ENCODE measurements at places on chromosomes 1 and 21.

DNA sequence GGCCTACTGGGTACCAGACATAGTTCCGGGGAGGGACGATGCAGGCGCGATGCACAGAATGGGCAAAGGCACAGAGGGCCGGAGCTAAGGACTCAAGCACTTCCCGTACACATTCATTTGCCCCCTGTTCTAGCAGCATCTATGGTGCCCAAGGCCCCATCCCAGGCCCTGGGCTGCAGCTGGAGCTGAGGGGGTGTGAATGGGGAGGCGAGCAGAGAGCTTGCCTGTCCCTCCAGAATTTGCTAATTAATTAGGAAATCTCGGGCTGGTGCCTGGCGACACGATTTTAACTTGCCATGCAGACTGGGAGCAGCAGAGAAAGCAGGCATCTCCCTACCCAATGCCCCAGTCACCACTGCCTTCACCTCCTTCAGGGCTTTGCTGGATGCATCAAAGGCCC lies 35.9 kb downstream of the EPHA2 start:
- no peak for DNase-seq

- no peak for DNase-seq
Measured at GRCh38 chr1:18119289-18119688, 11.7 kb downstream of the IGSF21 start.

- DNase-seq = no peak
Measured at GRCh38 chr1:47655521-47656300, 217.9 kb downstream of the FOXD2 start.

DNA sequence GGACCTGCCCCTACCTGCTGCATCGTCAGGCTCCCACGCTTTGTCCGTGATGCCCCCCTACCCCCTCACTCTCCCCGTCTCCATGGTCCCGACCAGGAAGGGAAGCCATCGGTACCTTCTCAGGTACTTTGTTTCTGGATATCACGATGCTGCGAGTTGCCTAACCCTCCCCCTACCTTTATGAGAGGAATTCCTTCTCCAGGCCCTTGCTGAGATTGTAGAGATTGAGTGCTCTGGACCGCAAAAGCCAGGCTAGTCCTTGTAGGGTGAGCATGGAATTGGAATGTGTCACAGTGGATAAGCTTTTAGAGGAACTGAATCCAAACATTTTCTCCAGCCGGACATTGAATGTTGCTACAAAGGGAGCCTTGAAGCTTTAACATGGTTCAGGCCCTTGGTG lies 8.9 kb downstream of the SPATA46 start:
- no peak for DNase-seq

- DNase-seq = no peak
Measured at GRCh38 chr1:174008269-174008668, 13.9 kb downstream of the RC3H1 start.
